Esophagus squamous epithelium (tissue), 5 donors: ENCODE measurements at places on chromosomes 11 and 22. TPM values are rescaled to one million over a fixed set of nuclear protein-coding genes. Genes with fewer than 3 reads are reported as not detected.

DNA sequence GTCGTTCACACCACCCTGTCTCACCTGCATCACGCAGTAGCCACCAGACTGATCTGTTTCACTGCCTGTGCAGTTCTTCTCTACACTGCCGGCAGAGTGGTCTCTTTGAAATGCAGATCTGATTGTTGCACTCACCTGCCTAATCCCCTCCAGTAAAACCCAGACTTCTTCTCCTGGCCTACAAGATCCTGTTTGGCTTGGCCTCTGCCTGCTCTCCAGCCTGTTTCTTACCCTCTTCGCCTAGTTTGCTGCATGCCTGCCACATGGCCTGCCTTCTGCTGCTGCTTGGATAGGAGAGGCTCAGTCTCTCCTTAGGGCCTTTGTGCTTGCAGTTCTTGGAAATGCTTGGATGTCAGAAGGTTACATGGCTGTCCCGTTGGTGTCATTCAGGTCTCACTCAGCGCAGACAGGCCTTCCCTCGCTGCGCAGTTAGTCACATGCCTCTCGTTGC is 42.0 kb downstream of the PACS1 start:
- no peak overlapping the region for H3K27ac ChIP-seq
- DNase-seq, result no peak
- no peaks in the 10 kb centered on the region for H3K27me3 ChIP-seq
- H3K36me3 ChIP-seq, result no peaks in the 10 kb centered on the region

- no peaks in the 10 kb centered on the region for H3K4me1 ChIP-seq
- H3K27ac ChIP-seq, result peak overlapping the region; percentile 76
- no peaks in the 10 kb centered on the region for H3K27me3 ChIP-seq
- DNase-seq, result no peak
These were observed 15.3 kb downstream of the IL10RA start for GRCh38 chr11:118001494-118001971.

MMP8 gene
- total RNA-seq, result not detected

DNA sequence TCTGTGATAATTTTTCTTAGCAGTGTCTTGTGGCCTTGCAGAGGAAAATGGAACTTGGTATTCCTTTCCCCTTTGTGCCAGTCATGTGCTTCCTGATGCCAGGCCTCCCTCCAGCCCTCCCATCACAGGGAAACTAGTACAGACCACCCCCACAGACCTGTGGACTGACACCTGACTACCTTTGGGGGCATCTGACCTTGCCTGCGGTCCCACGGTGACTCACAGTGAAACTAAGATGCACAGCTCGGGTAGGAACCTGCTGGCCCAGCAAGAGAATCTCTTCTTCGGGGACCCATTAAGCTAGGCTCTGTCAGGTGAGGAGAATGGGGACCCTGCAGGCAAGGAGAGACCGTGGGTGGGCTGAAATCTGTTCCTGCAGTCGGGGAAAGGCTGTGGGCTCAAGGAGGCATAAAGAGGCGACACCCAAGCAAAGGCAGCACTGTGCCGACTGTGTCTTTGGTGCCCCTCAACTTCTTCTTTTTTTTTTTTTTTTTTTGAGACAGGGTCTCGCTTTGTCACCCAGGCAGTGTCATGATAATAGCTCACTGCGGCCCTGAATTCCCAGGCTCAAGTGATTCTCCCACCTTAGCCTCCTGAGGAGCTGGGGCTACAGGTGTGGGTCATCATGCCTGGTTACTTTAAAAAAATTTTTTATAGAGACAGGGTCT is 20.8 kb upstream of the PEX26 start:
- DNase-seq, result no peak
- H3K36me3 ChIP-seq, result no peaks in the 10 kb centered on the region
- peak overlapping the region; percentile 87 for H3K27ac ChIP-seq
- H3K4me1 ChIP-seq, result peaks cover 14% of the 10 kb centered on the region
- H3K4me3 ChIP-seq, result no peak overlapping the region

DNA sequence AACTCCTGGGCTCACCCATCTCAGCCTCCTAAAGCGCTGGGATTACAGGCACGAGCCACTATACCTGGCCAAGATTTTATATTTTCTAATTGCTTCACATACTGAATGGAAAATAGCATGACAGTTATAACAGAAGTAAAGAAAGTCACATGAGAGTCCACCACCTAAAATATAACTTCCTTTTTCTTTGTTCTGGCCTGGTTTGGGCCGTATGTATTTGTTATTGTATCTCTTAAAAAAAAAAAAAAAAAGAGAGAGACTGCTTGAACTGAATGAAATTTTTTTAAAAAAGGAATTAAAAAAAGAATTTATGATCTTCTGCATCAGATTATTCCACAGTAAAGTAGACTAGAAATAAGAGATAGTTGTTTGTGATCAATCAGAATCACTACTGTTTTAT is 86.0 kb upstream of the GRIK4 start:
- peaks cover 78% of the 10 kb centered on the region for H3K36me3 ChIP-seq
- H3K27me3 ChIP-seq, result no peaks in the 10 kb centered on the region
- H3K27ac ChIP-seq, result no peak overlapping the region
- peaks cover 19% of the 10 kb centered on the region for H3K4me1 ChIP-seq

RAG1 gene
- 0.34 TPM for total RNA-seq

TMEM191C gene
- 8.8 TPM for total RNA-seq

DNA sequence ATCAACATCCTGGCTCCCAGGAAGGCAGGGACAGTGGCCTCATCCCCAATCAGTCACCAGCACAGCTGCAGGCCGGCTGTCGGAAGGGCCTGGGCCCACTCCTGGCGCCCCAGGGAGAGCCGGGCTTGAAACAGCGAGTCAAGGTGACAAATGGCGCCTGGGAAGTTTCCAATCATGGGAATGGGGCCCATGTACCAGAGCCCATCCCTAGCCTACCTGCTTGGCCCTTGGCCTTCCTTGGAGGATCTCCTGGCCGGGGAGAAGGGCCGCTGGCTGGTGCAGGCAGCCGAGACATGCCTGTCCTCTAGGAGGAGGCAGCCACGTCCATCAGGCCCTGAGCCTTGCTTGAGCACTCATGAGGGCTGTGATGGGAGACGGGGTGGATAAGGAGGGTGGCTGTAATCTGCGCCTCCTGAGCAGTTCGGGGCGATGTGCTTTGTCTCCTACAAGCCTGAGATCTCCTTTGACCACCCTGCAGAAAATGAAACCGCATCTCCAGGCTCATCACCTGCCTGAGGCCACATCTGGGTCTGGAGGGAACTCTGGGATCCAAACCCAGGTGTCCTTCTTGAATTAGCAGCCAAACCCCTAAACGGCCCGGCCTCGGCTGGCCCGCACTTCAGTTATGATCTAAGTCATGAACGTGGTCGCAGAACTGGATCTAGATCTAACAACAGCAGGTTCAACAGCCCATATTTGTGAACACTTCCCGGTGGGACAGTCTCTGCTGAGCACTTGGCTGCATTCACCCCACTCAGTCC is 862.0 kb downstream of the TBC1D22A start:
- H3K4me1 ChIP-seq, result no peaks in the 10 kb centered on the region
- H3K4me3 ChIP-seq, result no peak overlapping the region
- H3K36me3 ChIP-seq, result no peaks in the 10 kb centered on the region
- DNase-seq, result no peak
- no peak overlapping the region for H3K27ac ChIP-seq

DNA sequence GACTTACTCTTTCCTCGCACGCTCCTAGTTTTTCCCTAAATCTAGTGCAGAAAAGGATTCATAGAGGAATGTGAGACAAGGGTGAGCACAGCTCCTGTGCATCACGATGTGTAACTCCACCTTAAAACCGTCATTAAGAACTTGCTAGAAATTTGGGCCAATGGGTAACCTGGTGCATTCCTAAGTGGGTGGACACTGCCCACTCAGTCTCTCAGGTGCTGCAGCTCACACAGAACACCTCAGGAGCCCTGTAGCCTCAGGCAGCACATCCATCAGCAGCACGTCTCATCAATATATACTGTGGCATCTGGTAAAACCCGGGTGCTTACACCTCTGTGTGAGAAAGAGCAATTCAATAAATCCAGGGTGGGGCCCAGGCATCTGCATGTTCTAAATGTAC is 12.4 kb downstream of the POU2AF3 start:
- no peaks in the 10 kb centered on the region for H3K27me3 ChIP-seq
- peaks cover 8% of the 10 kb centered on the region for H3K4me1 ChIP-seq
- DNase-seq, result no peak
- H3K36me3 ChIP-seq, result no peaks in the 10 kb centered on the region

GRCh38 chr22:36227806-36228205 is 11.5 kb downstream of the APOL2 start:
- DNase-seq, result no peak
- H3K4me1 ChIP-seq, result no peaks in the 10 kb centered on the region
- H3K27me3 ChIP-seq, result no peaks in the 10 kb centered on the region
- no peak overlapping the region for H3K27ac ChIP-seq

GRCh38 chr22:44246615-44247326 is 66.0 kb downstream of the SHISAL1 start:
- DNase-seq, result no peak
- no peaks in the 10 kb centered on the region for H3K36me3 ChIP-seq
- H3K4me1 ChIP-seq, result peaks cover 9% of the 10 kb centered on the region
- no peak overlapping the region for H3K4me3 ChIP-seq

C11orf52 gene
- 10.2 TPM for total RNA-seq

DNA sequence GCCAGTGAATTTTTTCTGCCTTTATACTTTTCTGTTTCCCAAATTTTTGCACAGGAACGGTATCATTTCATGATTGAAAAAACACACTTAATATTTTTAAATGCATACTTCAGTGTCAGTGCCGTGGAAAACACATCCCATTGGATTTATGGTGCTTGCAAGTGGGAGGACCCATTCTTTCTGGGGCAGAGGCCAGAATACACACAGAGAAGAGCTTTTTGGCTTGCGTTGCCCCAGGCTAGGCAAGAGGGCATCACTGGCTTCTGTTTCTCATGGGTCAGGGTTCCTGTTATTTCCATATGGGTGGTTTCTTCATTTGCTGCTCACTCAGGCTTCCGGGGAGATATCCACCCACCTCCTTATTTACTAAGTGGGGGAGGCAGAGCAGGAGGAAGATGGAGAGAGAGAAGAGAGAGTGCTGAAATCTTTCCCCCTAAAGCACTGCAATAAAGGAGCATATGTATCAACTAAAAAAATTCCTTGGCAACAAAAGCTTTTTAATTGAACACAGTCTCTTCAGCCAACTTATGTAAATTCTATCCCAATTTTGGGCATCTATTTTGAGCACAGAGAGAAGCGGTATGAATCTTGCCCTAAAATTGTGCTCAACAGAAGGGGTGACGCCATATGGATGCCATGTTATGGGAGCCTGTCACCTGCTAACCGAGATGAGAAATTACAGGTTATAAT is 66.0 kb upstream of the KIRREL3 start:
- H3K27me3 ChIP-seq, result no peaks in the 10 kb centered on the region
- H3K36me3 ChIP-seq, result no peaks in the 10 kb centered on the region
- H3K4me1 ChIP-seq, result no peaks in the 10 kb centered on the region
- no peak overlapping the region for H3K4me3 ChIP-seq
- H3K27ac ChIP-seq, result no peak overlapping the region

DNA sequence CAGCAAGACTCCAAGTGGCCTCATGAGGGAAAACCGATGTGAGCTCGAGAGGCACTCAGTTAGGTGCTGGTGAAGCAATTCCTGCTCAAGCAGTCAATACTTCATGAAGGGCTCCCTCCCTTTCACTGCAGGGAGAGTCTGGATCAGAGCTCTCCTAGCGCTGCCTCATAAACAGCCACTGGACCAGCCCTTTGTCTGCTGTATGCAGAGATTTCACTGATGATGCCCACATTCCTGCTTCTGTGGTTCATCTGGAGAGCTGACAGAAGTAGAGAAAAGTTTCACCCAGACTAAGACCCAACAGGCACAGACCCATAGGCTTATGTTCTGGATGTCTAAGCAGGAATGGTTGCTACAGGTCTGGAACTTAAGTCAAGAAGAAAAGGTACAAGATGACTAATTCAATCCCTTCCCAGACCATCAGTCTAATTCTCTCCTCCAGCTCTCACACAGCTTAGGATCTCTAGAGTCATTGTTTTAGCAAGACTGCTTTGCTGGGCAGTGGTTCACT is 4.0 kb downstream of the UCP2 start:
- H3K36me3 ChIP-seq, result no peaks in the 10 kb centered on the region
- H3K4me3 ChIP-seq, result no peak overlapping the region
- no peak for DNase-seq
- H3K27me3 ChIP-seq, result no peaks in the 10 kb centered on the region

DNA sequence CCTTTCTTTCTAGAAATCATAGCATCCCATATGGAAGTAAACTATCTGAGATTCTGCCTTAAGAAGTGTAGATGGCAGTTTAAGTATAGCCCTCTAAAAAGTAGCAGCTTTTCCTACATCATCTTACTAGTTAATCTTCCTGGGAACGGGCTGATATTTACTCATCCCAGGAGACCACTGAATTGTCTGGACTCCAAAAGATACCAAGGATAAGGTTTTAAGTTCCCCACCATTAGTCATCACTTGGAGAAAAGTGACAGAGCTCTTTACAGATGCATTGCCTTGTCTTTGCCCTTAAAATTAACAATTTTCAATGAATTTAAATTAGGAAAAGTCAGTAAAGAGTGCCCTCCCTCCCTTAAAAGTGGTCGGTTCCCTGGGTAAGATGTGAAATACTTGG is 129.5 kb downstream of the MAML2 start:
- H3K36me3 ChIP-seq, result no peaks in the 10 kb centered on the region
- no peak overlapping the region for H3K4me3 ChIP-seq
- DNase-seq, result no peak
- no peaks in the 10 kb centered on the region for H3K27me3 ChIP-seq
- H3K27ac ChIP-seq, result peak overlapping the region; percentile 76
